ENCODE measurements at places on chromosomes 7 and 10.
A peak's percentile ranks its signal among the peaks of the same experiment; 100 is the strongest.

GRCh38 chr7:98628418-98628817 is 11.3 kb downstream of the NPTX2 start:
- no peak for DNase-seq

- no peak for DNase-seq
Observed at GRCh38 chr10:60209874-60210570, 179.7 kb downstream of the ANK3 start.

DNA sequence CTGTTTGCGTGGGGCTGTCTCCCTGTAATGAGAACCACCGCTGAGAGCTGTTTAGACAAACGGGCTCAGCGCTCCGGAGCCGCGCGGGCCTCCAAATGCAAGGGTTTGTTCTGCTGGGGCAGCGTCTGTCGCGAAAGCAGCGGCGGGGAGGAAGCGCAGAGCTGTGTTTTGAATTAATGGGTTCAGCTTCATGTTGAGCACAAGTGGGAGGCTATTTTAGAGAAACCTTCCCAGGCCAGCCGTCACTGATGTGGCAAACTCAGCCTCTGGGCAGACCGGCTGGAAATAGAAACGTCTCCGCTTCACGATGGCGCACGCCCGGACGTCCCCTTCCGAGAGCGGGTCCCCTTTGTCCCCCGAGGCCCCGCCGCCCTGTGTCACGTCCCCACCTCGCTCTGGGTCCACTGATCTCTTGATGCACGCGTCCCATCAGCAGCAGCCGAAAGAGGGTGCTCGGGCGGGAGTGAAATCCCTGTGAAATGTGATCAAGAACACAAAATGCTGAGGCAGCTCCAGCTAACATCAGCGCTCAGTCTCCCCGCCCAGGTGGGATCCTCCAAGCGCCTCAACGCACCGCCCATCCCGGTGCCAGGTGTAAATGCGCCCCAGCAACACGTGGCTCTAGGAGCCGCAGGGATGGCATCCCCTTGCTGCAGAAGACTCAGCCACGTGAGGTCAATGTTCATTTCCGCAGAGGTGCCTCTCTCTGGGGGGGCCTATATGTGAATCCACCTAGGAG is 44.9 kb downstream of the BAMBI start:
- DNase-seq, result no peak

DNA sequence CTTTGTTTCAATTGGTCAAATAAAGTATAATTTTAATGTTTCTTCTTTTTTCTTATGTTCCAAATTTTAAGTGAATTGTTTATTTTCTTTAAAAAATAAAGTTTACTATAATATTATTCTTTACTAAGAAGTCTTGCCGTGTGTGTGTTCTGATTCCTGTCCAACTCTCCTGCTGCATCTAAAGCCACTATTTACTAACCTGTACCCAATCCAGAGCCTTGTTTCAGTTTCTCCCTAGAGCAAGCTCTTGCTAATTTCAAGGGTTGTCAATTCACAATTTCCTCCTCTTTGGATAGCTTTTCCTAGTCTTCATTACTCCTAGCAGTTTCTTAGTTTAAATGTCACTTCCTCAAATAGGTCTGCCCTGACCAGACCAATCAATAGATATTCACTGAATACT is 314.9 kb upstream of the SEMA3A start:
- DNase-seq, result no peak

GRCh38 chr7:36279200-36279925 is 110.3 kb upstream of the ANLN start:
- DNase-seq, result no peak

- no peak for DNase-seq
Observed at GRCh38 chr10:110860576-110861241, 11.0 kb upstream of the PDCD4 start.

DNA sequence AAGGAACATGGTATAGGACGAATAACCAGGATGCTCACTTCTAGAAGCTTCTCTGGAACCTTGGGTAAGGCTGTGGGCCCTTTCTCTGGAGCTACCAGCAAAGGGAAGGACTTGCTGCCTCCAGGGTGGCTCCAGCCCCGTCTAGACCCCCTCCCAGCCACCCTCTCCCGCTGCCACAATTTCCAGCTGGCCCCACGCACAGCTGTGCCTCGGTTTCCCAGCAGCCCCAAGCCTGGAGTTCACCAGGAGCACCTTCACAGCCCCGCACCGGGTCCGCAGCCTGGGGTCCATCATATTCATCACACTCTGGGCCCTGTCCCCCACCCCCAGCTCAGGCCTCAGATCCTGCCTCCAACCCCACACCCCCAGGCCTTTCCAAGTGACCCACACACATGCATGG is 35.6 kb upstream of the GTF2IRD1 start:
- DNase-seq, result no peak

DNA sequence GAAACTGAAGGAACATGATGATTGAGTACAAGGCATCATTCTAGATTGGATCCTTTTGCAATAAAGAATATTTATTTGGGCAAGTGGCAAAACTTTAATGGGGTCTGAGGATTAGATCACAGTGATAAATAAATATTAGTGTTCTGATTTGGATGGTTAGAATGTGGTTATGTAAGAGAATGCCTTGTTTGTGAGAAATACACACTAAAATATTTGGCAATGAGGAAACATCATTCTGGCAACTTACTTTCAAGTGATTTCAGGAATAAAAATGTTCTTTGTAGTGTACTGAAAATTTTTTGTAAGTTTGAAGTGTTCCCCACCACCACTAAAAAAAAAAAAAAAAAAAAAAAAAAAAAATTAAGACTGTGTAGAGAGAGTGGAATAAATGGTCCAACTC is 185.1 kb upstream of the NEBL start:
- DNase-seq, result no peak

GRCh38 chr7:148485618-148486017 is 104.9 kb upstream of the C7orf33 start:
- no peak for DNase-seq

- no peak for DNase-seq
Observed at GRCh38 chr7:115292381-115292780, 370.5 kb downstream of the MDFIC start.

- no peak for DNase-seq
Observed at GRCh38 chr7:42931447-42931833, 534 bp downstream of the PSMA2 start.

DNA sequence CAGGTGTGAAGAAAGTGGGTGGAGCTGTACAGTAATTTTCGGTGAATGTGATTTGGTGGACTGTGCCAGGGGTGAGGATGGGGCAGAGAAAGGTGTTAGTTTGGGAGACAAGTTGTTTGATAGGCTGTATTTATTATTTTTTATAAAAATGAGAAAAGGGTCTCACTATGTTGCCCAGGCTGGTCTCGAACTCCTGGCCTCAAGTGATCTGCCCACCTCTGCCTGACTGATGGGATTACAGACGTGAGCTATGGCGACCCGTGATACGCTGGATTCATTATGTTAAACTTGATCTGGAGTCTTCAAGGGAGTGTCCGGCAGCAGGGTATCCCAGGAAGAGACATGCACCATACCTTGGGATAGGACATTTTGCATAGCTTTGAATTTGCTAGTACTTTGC is 1.3 kb downstream of the KAT6B start:
- no peak for DNase-seq

GRCh38 chr7:28999427-28999826 is 41.3 kb upstream of the TRIL start:
- DNase-seq, result no peak

DNA sequence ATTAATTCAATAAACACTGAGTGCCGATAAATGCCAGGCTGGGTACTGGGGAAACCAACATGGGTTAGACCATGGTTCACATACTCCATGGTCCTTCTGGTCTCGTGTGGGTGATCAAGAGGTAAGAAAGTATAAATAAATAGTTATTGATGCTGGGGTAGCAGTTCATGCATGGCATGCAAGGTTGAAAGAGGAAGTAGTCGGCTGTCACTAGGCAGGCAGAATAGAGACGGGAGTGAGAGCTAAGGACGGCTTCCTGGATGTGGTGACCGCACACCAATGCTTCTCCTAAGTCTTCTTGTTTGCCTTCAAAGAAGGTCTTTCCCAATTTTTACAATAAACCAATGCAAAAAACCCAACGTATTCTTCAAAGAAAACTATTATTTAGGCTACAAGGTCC is 208.6 kb downstream of the ADAM12 start:
- no peak for DNase-seq

DNA sequence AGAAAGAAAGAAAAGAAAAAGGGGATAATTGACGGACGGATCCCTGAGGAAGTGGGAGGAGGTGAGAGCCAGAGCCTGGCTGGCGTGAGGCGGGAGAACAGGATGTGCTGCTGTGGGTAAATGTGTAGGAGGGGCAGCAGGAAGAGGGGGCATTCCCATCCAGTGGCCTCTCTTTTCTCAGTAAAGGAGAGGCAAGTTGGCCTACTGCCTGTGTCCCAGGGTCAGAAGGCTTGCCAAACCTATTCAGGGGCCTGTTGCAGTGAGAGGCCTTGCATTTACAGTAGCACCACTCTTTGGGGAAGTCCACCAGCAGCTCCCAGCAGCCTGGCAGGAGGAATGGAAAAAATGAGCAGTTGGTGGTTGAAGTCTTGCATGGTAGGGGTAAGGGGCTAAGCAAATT is 26.6 kb upstream of the ASCC1 start:
- DNase-seq, result no peak

DNA sequence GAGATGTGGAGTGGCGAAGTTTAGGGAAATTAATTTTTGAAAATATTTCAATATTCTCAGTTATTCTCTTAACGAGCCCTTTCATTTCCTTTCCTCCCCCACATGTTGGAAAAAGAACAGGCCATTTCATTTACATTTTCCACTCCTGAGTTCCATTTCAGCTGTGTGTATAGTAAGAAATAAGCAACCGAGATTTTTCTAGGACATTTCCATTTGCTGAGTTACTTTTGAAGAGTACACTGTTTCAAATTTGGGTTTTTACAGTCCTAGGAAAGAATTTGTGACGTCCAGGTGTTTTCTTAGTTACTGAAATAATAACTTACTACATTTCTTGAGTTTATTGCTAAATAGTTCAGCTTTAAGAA is 1.2 kb downstream of the SEPTIN7 start:
- DNase-seq, result no peak

DNA sequence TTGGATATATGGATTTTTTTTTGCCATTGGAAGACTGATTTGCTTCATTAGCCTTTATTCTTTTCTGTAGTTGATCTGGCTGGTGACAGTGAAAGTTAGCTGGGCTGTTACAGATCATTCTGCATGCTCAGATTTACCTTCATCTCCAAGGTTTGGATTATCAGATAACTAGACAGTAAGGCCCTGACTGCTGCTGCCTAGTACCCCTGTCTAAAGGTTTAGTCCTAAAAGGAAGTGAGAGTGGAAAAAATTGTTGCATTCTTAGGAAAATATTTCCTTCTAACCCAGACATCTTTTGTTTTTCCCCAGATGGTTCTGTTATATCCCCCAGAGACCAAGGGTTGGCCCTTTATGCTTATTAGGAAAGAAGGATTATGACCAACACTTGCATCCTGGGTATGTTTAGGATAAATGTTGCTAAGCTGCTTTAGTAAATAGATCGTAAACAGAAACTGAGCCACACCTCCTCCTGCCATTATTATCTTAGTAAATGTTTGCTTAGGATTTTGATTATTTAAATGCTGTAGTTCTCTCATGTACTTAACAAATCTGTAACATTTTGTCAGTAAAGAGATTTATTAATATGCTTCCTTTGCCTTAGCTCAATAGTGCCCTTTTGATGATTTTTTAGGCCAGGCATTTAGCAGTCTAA is 44.4 kb downstream of the MCU start:
- DNase-seq, result no peak

DNA sequence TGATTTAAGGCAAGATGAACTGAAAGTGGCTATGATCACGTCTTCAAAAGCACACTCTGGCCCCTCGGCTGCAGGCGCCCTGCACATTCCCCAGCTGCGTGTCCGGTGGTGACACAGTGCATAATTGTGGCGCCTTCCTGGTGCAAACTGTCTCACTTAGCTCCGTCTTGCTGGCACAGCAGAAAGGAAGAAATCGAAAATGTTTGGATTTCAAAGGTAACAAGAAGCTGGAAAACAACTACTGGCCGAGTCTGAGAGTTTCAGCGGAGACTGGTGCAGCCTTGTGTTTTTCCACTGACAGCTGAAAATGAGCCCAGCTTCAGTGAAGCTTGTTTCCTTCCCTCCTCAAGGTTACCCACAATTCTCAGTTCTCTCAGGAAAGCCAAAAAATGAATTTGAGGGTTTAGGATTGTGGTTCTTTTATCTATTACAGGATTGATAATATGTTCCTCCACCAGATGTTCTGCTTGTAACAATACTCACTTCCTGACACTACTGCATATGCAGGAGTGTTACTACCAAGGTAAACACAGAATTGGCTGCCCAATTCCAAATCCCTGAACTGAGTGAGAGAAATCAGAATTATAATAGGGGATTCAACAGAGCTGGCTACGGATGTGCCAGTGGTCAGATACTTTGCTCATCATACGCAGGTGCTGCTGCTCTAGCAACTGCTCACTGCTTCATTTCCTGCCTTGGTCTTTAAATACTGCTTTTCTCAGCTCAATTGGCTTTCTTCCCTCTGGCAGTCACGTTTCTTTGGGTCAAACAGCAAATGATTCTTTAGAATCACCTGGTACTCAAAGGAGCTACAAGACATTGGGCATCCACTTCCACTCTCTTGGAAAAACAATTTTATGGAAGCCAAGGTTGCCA is 63.7 kb downstream of the TRUB1 start:
- DNase-seq, result no peak

DNA sequence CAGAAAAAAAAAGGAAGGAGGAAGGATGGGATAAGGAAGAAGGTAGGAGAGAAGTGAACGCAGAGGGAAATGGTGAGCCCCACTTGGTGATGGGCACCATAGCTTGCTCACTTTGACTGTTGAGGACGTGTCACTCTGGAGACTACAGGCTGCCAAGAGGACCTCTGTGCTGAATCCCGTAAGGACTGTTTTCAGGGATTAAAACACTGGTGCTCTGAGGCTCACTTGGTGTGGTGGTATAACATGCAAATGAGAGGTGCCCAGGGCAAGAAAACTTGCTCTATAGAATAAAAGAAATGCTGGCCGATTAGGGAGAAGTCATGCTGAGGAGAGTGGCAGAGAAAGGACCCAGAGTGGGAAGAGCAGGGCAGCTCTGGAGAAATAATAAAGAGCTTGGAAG is 5.3 kb upstream of the IL2RA start:
- no peak for DNase-seq

- DNase-seq, result no peak
Observed at GRCh38 chr10:36556468-36556867, 568.9 kb upstream of the ANKRD30A start.

- DNase-seq, result no peak
Observed at GRCh38 chr7:80213814-80214213, 79.2 kb downstream of the GNAI1 start.

GRCh38 chr7:66281678-66282590 is 76.8 kb downstream of the TPST1 start:
- peak; percentile 25 for DNase-seq

DNA sequence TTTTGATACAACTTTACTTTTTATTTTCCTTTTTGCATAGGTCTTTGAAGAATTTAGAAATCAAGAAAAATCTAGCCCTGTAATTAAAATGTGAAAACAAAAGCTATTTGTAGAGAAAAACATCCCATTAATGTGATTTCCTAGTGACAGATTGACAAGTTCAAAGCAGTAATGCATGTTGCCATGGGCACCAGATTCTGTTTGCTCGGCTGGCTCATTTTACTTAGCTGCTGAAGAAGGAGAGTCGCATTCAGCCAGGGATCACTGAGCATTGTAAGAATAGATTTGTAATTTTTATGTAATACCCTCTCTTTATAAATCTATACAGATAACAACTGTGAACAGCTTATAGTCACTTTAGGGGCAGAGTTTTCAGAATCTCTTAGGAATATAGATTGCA is 28.5 kb downstream of the DNAJB9 start:
- no peak for DNase-seq

- DNase-seq, result no peak
Observed at GRCh38 chr10:57188846-57189245, 827.8 kb upstream of the ZWINT start.

- peak; percentile 33 for DNase-seq
Observed at GRCh38 chr7:92417913-92418312, 29.4 kb upstream of the GATAD1 start.

- no peak for DNase-seq
Observed at GRCh38 chr10:100913470-100913865, 705 bp downstream of the SLF2 start.
